Glomerular endothelial cell (primary cell): ENCODE measurements at places on chromosomes 12 and 14. TPM values are rescaled to one million over a fixed set of nuclear protein-coding genes. Genes with fewer than 3 reads are reported as not detected.

- no peak for DNase-seq
These were observed 25.5 kb upstream of the KIF26A start for GRCh38 chr14:104112609-104113571.

GRCh38 chr12:92634202-92634601 lies 68.6 kb upstream of the PLEKHG7 start:
- no peak for DNase-seq

Gene TMEM30B
- 0.12 and 0.34 TPM in 2 replicates for total RNA-seq

GRCh38 chr14:86124328-86124727 lies 594.4 kb downstream of the FLRT2 start:
- DNase-seq, result no peak

- DNase-seq, result no peak
These were observed 851 bp downstream of the HSP90B1 start for GRCh38 chr12:103930787-103931735.

GRCh38 chr14:94145902-94146527 lies 16.6 kb upstream of the IFI27L2 start:
- DNase-seq, result no peak

Gene PPTC7
- total RNA-seq, result 11.0 and 11.4 TPM in 2 replicates

DNA sequence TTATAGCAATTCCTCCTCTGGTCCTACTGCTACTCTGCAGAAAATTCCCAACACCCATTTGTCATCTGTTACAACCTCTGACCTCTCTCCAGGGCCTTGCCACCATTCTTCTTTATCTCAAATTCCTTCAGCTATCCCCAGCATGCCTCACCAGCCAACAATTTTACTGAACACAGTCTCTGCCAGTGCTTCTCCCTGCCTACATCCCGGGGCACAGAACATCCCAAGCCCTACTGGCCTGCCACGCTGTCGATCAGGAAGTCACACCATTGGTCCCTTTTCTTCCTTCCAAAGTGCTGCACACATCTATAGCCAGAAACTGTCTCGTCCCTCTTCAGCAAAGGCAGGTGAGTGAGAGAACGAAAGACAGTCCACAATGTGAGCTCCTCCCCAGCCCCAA lies 122.1 kb downstream of the TTLL5 start:
- no peak for DNase-seq

DNA sequence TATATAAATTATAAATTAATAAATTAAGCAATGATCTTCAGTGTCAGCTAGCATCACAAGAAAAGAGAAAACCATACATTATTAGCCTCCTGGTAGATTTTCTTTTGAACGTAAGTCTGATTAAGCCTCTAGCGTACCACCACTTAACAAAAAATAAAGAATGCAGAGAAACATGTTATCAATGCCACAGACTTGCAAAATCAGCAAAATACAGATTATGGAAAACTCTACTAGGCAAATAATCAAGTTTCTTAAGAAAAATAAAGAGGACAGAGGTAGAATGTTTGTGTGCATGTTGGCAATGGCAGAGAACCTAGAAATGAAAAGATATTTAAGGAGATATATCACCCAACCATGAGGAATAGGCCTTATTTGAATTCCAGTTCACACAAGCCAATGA lies 8.4 kb upstream of the SRRM4 start:
- DNase-seq, result no peak

GRCh38 chr12:123049398-123050240 lies 69.1 kb downstream of the ARL6IP4 start:
- no peak for DNase-seq

GRCh38 chr12:122421821-122422729 lies at the start of gene CLIP1:
Gene CLIP1 (minus strand): TSS chr12:122422669. CDS start chr12:122380452, 42,217 bp downstream.
- no peak for DNase-seq

DNA sequence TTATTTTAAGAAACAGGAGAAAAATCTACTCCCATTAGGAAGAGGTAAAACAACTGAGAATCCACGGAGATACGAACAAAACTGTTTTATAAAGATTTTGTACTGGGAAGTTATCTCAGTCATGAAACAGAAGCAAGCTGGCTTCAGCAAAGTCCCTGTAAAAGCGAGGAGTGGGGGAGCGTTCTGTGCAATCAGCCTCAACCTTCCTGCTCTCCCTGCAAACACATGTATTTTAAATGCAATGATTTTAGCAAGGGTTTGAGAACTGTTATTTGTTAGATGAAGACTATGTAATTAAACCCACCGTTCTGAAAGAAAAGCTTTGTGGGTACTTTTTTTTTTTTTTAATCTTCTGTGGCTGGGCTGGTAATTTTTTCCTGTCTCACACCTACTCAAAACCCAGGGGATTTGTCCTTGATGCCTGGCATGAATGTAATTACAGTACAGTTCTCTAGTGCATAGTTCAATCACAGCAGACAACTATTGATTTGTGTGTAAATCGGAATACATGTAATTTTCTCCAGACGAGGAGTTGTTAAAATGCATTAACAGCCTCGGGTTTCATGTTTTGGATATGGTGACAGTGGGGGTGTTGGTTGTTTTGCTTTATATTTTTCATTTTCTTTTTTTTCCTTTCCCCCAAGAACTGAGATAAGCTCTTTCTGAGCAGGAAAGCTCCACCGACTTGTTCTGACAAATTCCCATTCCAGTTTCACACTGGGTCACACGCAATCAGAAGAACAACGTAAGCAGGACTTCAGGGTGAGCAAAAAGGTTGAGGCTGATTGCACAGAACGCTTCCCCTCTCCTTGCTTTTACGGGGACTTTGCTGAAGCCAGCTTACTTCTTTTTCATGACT lies 153.6 kb downstream of the PHLDA1 start:
- DNase-seq, result no peak

Gene KRT77
- total RNA-seq, result not detected in 2 replicates

GRCh38 chr12:103571286-103571685 lies 15.8 kb upstream of the STAB2 start:
- no peak for DNase-seq

DNA sequence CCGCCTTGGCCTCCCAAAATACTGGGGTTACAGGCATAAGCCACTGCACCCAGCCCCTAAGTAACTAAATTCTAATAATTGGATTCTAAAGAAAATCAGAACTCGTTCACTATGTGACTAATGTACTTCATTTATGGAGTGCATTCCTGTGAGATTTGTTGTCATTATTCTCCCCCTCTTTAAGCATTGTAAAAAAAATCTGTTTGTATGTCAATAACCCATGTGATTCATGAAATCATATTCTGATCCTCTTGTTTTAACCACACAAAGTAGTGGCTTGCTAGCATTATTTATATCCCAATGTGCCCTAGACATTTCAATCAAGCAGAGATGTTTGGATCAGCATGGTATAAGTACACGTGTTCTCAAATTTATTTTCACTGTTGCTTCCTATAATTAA lies 78.2 kb upstream of the OSBPL8 start:
- DNase-seq, result no peak

GRCh38 chr12:45666816-45667215 lies 62.7 kb upstream of the ARID2 start:
- no peak for DNase-seq

Gene IGF1
- total RNA-seq, result 0.06 and 0.39 TPM in 2 replicates

Gene SLCO1A2
- not detected in 2 replicates for total RNA-seq

GRCh38 chr12:118773956-118774723 lies 207.2 kb upstream of the SRRM4 start:
- DNase-seq, result no peak

- no peak for DNase-seq
These were observed 15.3 kb downstream of the TNFRSF1A start for GRCh38 chr12:6326316-6327228.

Gene GPR135
- total RNA-seq, result 0.97 and 4.8 TPM in 2 replicates

Gene GPR68
- total RNA-seq, result 3.1 and 3.7 TPM in 2 replicates

Gene TMPRSS12
- total RNA-seq, result not detected in 2 replicates

- DNase-seq, result no peak
These were observed 171.7 kb upstream of the RTL1 start for GRCh38 chr14:101075025-101075800.

GRCh38 chr12:85733221-85733840 lies 102.9 kb downstream of the RASSF9 start:
- DNase-seq, result no peak

DNA sequence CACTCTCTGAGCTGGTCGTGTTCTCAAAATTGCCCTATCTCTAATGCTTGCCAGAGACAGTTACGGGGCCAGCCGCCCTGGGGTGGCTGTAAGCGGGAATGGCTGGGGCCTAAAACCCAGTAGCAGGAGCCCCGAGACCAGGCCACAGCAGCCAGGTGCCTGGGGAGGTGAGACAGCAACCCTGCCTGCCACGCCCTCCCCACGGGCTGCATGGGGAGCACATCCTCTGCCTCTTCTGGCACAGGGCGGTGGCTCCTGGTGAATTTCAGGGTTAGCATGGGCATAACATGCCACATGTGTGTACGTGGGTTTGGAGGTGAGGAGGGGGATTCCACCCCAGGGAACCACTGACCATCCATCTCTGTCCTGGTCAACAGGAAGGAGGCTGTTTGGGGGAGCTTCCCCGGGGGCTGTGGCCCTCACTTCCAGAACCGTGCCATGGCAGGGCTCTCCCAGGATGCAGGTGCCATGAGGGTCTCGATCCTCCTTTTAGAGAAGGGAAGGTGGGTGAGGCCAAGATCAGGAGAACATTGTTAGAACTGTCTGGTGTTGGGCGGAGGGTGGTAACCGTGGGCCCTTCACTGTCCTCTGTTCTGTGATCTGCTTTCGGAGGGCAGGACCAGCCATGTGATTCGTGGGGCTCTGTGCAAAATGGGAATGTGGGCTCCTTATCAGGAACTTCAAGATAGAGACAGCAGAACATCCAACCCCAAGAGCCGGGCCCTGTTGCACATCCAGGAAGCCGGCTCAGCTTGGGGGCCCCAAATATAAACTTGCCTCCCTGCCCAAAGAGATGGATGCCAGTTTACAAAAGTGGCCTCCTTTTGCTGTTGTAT lies 312.2 kb upstream of the DIO3 start:
- no peak for DNase-seq

Gene PPP1R3E
- 1.3 and 4.7 TPM in 2 replicates for total RNA-seq

Gene TC2N
- total RNA-seq, result 0.29 and 0.53 TPM in 2 replicates

DNA sequence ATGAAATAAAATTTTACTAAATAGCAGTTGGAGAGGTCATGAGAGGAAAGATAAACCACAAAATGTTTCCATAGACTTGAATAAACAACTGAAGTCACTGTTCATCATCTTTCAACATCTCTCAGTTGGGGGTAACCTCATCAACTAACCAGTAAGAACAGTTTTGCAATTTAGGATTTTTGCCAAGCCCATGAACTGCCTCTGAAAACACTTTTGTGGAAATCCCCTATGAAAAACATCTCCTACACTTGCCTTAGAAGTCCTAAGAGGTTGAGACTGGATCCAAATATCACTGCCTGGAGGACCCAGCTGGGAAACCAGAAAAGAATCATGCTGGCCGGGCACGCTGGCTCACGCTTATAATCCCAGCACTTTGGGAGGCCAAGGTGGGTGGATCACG lies 273.1 kb downstream of the C12orf50 start:
- no peak for DNase-seq

GRCh38 chr12:79983986-79984620 lies 49.2 kb upstream of the PPP1R12A start:
- no peak for DNase-seq

Gene SERPINA5
- total RNA-seq, result 0.29 and 1.1 TPM in 2 replicates

GRCh38 chr12:52284562-52285171 lies 6.7 kb downstream of the KRT81 start:
- no peak for DNase-seq

DNA sequence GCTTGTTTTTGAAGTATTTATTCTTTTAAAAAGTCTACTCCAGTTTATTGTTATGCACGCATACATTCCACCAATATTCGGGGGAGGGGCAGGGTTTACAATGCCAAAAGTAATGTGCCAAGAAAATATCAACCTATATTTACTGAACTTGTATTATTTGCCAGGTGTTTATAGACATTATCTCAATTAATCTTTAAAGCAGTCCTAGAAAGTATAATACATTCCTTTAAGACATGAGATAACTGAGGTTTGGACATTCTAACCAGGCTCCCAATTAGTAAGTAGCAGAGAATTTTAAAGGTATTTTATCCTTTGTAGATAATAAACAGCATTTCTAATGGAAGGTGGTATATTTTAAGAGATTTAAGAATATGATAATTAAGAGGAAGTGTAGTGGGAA lies 124.5 kb upstream of the LRIG3 start:
- DNase-seq, result no peak

Gene SIRT4
- total RNA-seq, result 0.24 and 0.88 TPM in 2 replicates

- DNase-seq, result no peak
These were observed 391.3 kb upstream of the FOXG1 start for GRCh38 chr14:28375295-28375694.

Gene RIPK3
- total RNA-seq, result 1.3 and 2.6 TPM in 2 replicates

GRCh38 chr12:15741082-15741481 lies 48.1 kb downstream of the EPS8 start:
- DNase-seq, result no peak

GRCh38 chr12:47557386-47557785 lies 148.4 kb downstream of the RPAP3 start:
- DNase-seq, result no peak
